ENCODE measurements at places on chromosomes 2 and 18.

- no peak for DNase-seq
Measured at GRCh38 chr18:24663026-24663425, 202.6 kb downstream of the HRH4 start.

GRCh38 chr2:233857511-233858141 lies 3.3 kb upstream of the HJURP start:
- no peak for DNase-seq

DNA sequence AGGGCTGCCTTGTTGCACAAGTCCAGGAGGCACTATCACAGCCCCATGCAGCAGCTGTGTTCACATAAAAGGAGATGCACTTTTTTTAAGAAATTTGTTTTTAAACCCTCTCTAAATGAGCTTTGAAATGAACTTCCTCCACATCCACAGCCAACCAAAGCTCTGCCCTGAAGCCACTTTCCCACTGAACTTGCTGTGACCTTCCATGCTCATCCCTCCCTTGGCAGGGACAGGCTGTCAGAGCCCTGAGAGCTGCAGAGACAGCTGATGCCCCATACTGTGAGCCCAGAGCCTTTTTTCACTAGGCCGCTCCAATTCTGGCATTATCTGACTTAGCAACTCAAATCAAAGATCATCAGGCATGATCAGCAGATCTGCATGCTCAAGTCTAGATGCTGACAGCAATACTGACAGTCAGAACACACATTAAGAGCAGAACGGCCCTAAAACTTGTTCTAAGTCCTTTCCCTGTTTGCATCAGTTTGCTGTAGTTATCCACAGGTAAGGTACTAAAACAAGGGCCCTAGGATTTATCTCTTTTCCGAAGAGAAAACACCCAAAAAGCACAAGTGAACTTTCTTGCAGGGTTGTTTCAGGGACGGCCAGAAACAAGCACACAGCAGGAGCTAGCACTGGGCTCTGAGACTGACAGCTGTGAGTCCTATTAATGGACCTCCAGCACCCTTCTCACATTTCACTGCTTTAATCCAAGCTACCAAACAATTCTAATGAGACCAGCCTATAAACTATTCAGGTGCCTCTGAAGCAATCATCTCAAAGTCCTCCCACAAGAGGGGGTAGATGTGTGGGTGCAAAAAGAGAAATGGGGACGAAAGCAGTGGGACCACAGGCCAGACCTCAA lies 34.9 kb downstream of the RNU4ATAC start:
- DNase-seq: no peak

- DNase-seq: no peak
Measured at GRCh38 chr18:50656841-50657470, 97.1 kb downstream of the MAPK4 start.

- no peak for DNase-seq
Measured at GRCh38 chr2:2575181-2575577, 244.1 kb upstream of the MYT1L start.

DNA sequence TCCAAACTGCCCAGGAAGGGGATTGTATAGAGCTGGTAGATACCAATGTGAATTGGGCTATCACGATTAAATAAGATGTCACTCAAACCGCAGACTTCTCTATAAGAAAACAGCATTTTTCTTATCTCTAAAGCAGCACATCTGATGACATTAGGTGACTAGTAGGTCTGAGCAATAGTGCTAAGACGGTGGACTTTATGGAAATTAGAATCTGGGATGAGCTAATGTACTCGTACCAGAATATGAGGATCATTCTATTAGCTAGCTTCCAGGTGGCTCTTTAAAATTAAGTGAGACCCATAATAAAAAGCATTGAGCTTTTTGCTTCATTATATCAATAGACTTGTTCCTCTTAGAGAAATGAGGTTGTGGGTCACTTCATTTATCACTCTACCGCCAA lies 130.0 kb upstream of the MC4R start:
- no peak for DNase-seq

GRCh38 chr2:62362561-62362960 lies 143.4 kb downstream of the TMEM17 start:
- no peak for DNase-seq

GRCh38 chr18:12749121-12749520 lies 46.3 kb downstream of the PSMG2 start:
- DNase-seq: no peak

- no peak for DNase-seq
Measured at GRCh38 chr18:6942742-6943141, 174.9 kb downstream of the LAMA1 start.

GRCh38 chr18:56068701-56069100 lies 480.7 kb upstream of the TCF4 start:
- DNase-seq: no peak

GRCh38 chr2:226953206-226953605 lies 117.4 kb downstream of the RHBDD1 start:
- DNase-seq: no peak

GRCh38 chr2:191213333-191213732 lies 31.9 kb upstream of the MYO1B start:
- DNase-seq: no peak

GRCh38 chr18:79248495-79249060 lies 147.2 kb upstream of the NFATC1 start:
- DNase-seq: no peak

DNA sequence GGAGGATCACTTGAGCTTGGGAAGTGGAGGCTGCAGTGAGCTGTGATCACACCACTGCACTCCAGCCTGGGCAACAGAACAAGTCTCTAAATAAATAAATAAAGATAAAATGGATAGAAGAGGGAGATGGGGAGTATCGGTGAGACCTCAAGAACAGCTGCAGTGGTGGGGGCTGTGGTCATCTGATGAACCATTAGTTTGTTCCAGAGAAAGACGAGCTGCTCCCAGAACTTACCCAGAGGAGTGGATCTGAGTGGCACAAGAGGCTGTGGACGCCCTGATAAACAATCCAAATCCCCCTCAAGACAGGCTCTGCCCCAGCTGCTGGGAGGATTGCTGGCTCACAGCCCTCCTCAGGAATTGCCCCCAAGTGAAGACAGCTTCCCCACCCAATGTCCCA lies 26.7 kb downstream of the TMEM127 start:
- no peak for DNase-seq

DNA sequence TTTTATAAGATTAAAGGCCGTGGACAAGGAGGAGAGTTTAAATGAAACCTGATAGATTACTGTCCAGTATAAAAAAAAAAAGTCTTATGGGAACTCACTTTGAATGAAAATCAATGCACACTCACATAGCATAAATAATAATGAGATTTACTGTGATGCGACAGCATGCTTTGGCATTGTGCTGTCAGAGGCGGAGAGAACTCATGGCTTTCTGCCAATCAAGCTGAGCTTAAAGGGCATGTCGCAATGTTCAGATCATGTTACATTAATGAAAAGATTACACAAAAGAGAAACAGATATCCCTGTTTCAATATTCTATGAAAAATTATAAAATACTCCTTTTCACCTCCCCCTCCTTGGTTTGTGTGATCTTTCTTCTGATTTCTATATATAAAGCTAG lies 310.8 kb downstream of the ERBB4 start:
- DNase-seq: no peak

DNA sequence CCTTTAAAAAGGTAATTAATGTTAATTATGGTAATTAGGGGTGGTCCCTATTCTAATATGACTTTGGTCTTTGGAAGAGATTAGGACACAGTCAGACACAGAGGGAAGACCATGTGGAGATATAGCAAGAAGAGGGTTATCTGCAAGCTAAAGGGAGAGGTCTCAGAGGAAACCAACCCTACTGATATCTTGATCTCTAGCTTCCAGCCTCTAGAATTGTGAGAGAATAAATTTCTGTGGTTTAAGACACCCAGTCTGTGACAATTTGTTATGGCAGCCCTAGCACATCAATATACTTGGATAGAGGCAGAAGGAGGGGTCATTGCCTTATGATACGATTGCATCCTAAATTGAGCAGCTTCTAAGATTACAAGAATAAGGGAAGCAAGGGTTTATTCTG lies 21.3 kb upstream of the NT5C1B start:
- DNase-seq: no peak

GRCh38 chr18:35059280-35059927 lies 18.2 kb downstream of the MAPRE2 start:
- DNase-seq: no peak

- no peak for DNase-seq
Measured at GRCh38 chr2:80187156-80187555, 117.4 kb downstream of the LRRTM1 start.

- peak; percentile 55 for DNase-seq
Measured at GRCh38 chr2:46297546-46298271, 502 bp downstream of the EPAS1 start.

- no peak for DNase-seq
Measured at GRCh38 chr2:168848225-168848624, 42.0 kb downstream of the SPC25 start.

DNA sequence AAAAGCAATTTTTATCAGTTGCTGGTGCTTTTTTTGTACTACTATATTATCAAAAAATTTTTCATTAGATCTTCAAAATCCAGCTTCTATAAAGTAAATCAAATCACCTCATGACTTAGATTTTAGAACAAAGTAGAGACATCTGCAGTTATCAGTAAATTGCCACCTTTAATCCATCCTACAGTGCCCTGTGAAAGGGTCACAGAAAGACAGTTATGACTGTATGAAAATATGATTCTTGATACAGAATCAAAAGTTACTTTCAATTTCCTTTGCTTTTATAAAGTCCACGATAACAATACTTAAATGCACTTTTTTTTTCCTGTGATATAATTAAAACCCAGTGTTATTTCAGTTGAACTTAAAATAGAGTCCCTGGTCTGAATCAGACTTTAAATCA lies 61.4 kb downstream of the PRPF40A start:
- no peak for DNase-seq

DNA sequence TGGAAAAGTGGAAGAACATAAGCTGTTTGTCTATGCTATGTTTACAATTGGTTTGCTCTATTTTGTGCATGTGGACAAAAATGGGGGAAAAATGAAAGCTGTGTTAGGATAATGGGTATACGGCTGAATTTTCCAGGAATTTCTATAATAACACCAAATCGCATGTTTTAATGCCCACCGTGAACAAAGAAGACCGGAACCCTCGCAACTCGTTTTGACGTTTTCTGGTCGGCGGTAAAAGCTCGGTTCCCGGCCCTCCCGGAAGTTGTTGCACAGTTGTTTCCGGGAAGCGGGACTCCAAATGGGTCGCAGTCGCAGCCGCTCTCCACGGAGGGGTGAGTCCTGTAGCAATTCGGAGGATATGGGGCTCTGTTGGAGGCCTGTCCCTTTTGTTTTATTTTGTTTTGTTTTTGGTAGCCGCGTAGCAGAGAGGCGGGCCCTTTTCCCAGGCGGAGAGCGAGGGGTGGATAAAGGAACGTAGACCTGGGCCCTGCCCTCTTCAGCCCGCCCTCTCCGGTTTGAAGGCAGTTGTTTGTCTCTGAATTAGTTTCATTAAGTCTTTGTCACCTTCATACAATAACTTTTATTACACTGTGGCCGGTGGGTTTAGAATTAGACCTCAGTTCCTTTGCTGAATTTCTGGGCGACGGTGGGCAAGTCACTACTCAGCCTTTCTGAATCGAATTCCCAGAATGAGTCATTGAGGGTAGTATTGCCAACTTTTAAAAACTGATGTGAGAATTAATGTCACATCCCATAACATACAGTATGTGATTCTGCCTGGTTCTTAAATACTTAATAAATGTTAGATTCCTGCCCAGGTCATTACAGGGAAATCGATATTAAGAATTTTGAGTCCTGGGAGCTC lies at the start of gene SNRNP27:
Gene SNRNP27 (plus strand): TSS at position 273 of the 868 bp plus-strand sequence. CDS start 29 bp downstream, at position 302.
- DNase-seq: peak; percentile 57

- DNase-seq: no peak
Measured at GRCh38 chr18:58230438-58231179, 186.6 kb downstream of the NEDD4L start.

- no peak for DNase-seq
Measured at GRCh38 chr2:33314541-33314940, 161.9 kb upstream of the RASGRP3 start.

DNA sequence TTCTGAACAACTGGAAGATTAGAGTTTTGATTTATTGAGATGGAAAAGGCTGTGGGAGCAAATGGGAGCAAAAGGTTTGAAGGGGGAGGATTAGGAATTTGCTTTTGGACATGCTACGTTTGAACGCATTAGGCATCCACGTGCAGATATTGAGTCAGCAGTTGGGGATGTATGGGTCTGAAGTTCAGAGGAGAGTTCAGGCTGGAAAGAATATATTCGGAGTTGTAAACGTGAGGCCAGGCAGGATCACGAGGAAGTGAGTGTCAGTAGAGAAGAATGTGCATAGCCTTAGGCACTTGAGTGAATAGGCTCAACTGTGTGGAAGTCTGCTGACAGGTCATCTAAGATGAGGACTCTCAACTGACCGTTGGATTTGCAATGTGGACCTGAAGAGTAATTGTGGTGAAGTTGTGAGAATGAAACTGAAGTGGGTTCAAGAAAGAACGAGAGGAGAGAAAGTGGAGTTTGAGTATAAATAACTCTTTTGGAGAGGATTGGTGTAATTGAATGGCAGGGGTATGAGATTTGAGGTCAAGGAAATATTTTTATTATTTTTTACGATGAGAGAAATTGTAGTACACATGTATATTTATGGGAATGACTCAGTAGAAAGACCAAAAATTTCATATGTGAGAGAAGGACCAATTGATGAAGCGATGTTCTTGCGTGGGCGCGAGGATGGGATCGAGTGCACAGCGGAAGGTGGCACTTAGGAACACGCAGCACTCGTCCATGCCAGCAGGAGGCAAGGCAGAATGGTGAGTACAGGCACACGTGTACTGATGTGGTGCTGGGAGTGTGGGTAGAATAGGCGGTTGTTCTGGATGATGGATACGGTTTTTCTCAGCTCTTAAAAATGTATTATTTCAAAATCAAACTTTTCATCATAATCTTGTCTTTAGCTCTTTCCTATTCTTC lies 40.5 kb upstream of the POLE4 start:
- DNase-seq: no peak
